ENCODE measurements at places on chromosomes 5 and 9.
A peak's percentile ranks its signal among the peaks of the same experiment; 100 is the strongest.

GRCh38 chr9:137592767-137593166 lies 2.5 kb upstream of the ZMYND19 start:
- DNase-seq, result no peak

- no peak for DNase-seq
These were observed 27.8 kb downstream of the RECK start for GRCh38 chr9:36064448-36065037.

GRCh38 chr9:115164511-115164974 lies 46.6 kb upstream of the TNC start:
- DNase-seq, result no peak

DNA sequence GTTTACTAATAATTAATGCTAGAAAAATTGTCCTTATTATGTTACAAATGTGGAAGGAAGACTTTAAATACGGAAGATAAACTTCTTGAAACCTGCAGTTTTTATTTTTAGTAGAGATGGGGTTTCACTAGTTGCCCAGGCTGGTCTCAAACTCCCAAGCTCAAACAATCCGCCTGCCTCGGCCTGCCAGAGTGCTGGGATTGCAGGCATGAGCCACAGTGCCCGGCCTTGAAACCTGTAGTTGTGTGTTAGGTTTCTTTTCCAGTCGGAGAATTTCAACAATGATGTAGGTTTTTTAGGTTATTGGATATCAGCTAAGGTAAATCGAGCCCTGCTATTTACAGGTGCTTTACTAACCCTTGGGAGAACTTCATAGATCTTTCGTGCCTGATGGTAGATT lies 30.8 kb downstream of the CTNNA1 start:
- no peak for DNase-seq

DNA sequence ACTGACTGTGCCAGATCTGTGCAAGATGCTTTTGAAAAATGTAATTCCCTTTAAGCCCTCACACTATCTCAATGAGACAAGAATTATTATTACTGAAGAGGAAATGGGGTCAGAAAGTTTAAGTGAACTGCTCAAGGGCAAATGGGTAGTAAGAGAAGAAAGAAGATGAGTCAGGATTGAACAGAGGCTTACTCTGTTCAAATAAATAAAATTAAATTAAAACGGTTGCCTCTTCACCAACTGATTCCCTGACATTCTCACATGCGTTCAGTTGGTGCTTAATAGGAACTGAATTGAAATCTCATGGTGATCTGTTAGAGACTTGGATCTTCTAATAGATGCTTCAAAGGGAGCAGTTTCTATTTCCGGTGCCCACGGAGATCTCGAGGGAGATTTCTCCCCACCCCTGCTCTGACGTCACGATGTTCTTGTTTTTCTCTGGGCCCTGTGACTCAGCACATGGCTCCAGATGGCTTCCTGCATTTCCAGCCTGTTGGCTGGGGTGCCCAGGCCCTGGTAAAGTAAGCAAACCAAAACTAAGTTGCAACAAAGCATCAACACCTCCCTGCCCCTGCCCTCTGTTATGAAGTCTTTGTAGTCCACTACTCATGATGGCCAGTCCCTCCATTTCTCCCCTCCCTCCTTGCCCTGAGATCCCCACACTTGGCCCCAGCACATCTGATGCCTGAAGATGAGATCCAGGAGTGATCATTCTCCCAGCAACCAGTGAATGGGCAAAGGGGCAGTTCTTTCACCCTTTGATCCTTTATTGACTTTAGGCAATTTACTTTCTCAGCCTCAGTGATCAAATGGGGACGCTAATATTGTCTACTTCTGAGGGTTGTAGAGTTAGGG lies 106.1 kb upstream of the CPEB4 start:
- DNase-seq, result peak; percentile 46

DNA sequence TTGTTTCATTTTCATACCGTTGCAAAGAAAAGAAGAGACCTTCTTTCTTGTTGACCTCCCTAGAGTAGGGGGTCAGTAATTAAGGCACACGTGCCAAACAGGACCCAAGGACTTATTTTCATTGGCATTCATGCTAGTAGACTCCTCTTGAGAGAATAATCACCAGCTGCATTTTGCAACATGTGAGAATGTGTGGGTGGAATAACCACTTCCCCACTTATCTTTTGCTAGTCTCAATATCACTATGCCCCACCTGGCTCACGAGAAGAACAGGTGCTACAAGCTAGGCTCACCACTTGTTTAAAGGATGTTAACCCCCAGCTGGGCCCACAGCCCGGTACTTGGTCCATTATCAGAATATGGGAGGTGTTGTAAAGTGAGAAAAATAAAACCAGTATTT lies 460.7 kb upstream of the MEF2C start:
- DNase-seq, result no peak

DNA sequence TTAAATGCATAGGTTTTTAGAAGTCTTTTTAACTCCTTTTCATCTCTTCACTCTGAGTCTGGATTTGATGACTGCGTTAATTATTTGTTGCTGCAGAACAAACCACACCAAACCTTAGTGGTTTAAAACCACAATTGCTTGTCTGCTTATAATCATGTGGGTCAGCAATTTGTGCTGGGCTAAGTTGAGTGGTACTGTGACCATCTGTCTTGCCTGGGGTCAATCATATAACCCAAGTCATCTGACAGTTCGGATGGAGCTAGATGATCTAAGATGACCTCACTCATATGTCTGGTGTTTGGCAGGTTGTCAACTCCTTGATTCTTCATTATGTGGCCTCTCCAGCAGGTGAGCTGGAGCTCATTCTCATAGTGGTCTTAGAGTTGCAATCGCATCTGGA lies 219.1 kb upstream of the ELAVL2 start:
- no peak for DNase-seq

GRCh38 chr5:132674671-132675506 lies 1.1 kb downstream of the IL4 start:
- DNase-seq, result peak; percentile 91

DNA sequence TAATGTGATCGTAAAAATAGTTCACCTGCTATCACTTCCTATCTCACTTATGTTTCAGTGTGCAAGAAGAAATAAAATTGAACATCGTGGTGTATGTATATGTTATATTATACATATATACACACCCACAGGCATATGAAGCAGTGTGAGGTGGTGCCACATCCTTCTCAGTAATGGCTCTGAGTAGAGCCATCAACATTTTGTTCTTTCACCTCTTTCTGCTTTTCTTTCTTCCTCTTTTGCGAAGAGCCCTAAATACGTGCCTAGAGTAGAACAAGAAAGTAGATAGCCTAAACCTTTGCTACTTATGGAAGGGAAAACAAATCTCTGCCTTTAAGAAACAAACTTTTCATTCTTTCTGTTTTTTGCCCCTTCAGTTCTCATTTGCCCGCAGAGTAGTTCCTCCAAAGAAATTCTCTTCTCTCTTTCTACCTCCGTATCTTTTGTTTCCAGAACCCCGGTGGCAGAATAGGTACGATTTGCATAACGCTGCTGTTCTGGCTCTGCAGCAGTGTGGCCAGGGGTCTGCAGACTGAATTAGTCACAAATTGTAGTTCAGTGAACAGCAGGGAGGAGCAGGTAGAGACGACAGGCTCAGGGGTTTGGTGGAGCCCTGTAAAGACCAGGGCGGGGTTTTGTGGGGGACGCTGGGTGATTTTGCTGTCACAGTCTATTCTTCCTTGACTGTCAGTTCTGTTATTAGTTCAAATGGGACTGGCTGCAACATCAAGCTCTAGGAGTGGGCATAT lies 40.5 kb upstream of the PJA2 start:
- DNase-seq, result no peak

GRCh38 chr5:51996356-51996861 lies 613.2 kb downstream of the ISL1 start:
- DNase-seq, result no peak

- no peak for DNase-seq
These were observed 10.6 kb upstream of the TRPC7 start for GRCh38 chr5:136375920-136376319.

- DNase-seq, result no peak
These were observed 83.7 kb downstream of the ADAMTS2 start for GRCh38 chr5:179261301-179262125.

DNA sequence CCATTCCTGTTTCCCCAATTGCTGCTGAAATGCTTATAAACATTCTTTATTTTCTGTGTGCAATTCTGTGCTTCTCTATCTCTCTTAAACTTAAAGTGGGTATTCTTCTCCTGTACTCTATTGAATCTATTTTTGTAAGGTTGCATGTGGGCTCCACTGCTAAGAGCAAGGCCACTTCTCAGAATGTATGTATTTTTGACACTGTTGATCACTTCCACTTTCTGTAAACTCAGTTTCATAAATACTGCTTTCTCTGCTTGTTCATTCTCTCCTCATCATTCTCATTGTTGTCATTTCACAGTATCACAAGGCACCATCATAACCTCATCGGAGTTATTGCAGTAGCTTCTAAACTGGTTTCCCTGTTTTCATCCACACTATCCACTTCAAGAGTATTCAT lies 483.0 kb upstream of the CDH18 start:
- DNase-seq, result no peak

DNA sequence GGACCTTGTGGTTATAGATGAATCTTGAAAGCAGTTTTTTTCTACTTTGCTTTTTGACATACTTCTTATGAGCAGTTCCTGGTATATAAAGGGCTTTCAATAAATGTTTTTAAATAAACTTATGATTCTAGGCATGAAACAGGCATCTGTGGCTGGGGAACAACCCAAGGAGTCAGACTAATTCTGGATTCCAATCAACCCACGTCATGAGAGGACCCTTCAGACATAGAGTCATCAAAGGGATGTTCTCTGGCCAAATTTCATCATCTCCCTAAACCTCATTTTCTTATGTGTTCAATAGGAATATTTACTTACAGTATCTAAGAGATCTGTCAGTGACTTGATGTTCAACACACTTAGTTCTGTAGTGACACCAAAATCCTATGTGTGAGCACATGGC lies 243.8 kb upstream of the ZNF462 start:
- no peak for DNase-seq

All from AG04449 (cell line).